Muscle of leg (tissue), 16 donors: ENCODE measurements at places on chromosomes 1 and 21. TPM values are rescaled to one million over a fixed set of nuclear protein-coding genes. Genes with fewer than 3 reads are reported as not detected.
A peak's percentile ranks its signal among the peaks of the same experiment; 100 is the strongest.

- no peak for DNase-seq
Measured at GRCh38 chr1:942411-942821, 16.6 kb downstream of the NOC2L start.

GRCh38 chr1:154567386-154568156, at the start of gene CHRNB2:
TSS of gene CHRNB2 (plus strand) at chr1:154567778. CDS start at chr1:154568045, 267 bp downstream.
- DNase-seq, result peak; percentile 63

GRCh38 chr1:247079141-247079874, 697 bp upstream of the ZNF670 start:
- no peak for DNase-seq

- DNase-seq, result no peak
Measured at GRCh38 chr1:6535214-6535613, 19.1 kb downstream of the NOL9 start.

- no peak for DNase-seq
Measured at GRCh38 chr1:104125970-104126369, 376.3 kb downstream of the AMY1C start.

- DNase-seq, result no peak
Measured at GRCh38 chr1:218078916-218079315, 206.2 kb upstream of the RRP15 start.

DNA sequence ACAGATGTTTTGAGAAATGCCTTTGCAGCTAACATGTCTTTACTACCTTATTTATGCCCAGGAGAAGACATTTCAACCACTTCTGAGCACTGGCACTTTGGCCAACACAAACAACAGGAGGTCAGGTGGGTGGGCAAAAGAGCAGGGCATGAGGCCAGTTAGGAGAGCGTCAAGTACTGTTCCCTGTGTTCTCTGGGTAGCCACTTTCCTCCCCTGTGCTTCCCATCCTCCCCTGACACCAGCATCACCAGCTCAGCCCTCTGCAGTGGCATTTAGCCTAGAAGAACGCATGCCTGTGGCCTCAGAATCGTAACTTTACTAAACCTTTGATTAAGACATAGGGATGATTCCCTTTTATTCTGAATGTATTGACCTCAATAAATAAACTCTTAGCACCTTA, 18.3 kb downstream of the BTG2 start:
- DNase-seq, result no peak

GRCh38 chr21:27817902-27818623, 851.2 kb upstream of the ADAMTS5 start:
- no peak for DNase-seq

The PGBD5 gene
- total RNA-seq, result 10.3 TPM

The ADGRB2 gene
- total RNA-seq, result 12.5 TPM

The ELF3 gene
- total RNA-seq, result 0.35 TPM
